ENCODE measurements at places on chromosomes 12 and 14.
A peak's percentile ranks its signal among the peaks of the same experiment; 100 is the strongest.

GRCh38 chr14:87017335-87017734, 975.6 kb downstream of the GALC start:
- DNase-seq, result no peak

- no peak for DNase-seq
These were observed 64.2 kb downstream of the PELI2 start for GRCh38 chr14:56182410-56182809.

DNA sequence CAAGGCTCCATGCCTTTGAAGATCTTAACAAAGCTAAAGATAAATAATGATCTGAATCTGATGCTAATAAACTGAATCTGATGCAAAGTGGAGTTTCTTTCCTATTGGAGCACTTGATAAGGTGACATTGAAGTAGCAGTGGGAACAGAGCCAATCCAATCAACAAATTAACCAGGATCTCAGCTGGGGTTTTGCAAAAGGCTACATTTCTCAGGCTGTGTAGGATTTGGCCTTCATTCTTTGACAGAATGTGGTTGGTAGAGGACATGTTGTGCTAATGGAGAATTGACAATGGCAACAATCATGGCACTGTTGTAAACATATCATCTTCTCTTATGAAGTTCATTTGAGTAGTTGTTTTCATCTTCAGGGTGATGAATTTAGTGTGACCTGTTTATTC, 164.9 kb downstream of the CCDC91 start:
- no peak for DNase-seq

- no peak for DNase-seq
These were observed 89.5 kb upstream of the NOVA1 start for GRCh38 chr14:26687301-26687837.

GRCh38 chr14:72742118-72742837, 151.6 kb downstream of the DPF3 start:
- no peak for DNase-seq

DNA sequence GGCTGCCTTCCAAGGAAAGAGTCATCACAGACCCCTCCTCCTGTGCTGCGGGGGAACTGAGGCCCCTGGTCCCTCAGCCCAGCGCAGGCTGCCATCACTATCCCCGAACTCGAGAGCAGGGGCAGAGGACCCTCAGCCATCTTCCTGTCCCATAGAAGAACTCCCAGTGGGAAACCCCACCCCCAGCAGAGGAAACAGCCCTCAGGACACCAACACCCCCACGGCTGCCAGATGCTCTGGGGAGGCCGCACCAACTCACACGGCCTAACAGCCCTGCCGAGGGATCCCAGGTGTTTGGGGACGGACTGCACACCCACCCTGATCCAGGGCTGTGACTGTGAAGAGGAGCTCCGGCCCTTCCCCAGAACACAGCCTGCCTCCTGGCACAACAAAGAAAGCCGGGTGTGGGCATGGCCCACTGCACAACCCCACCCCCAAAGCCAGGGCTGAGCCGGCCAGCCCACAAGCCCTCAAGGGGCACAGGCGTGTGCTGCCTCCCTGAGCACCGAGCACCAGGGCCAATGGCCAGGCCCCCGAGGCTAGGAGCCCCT, 16.3 kb upstream of the C14orf180 start:
- no peak for DNase-seq

DNA sequence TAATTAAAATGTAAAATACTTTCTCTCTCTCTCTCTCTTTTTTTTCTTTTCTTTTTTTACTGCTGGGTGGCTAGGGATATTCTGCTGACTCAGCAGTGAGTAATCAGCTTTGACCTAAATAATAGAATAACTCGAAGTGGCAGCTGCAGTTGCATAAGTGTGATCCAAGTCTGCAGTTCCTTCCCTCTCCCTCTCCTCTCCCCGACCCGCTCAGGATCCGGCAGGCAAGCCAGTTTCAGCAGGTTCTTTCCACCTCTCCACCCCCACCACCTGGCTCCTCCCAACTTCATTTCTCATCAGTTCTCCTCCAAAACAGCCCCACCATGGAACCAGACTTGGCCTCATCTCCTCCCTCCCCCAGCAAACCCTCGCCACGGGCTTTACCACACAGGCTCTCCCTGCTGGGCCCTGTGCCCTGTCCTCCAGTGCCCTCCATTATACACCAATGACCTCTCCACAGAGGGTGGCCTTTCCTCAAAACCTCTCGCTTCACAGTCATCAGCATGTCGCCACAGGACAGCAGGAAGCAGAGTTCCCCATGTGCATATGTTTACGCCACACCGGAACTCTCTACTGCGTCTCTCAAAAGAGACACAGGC, 22.4 kb downstream of the SLC7A8 start:
- DNase-seq, result no peak

GRCh38 chr12:69991690-69992288, 166.8 kb downstream of the MYRFL start:
- no peak for DNase-seq

DNA sequence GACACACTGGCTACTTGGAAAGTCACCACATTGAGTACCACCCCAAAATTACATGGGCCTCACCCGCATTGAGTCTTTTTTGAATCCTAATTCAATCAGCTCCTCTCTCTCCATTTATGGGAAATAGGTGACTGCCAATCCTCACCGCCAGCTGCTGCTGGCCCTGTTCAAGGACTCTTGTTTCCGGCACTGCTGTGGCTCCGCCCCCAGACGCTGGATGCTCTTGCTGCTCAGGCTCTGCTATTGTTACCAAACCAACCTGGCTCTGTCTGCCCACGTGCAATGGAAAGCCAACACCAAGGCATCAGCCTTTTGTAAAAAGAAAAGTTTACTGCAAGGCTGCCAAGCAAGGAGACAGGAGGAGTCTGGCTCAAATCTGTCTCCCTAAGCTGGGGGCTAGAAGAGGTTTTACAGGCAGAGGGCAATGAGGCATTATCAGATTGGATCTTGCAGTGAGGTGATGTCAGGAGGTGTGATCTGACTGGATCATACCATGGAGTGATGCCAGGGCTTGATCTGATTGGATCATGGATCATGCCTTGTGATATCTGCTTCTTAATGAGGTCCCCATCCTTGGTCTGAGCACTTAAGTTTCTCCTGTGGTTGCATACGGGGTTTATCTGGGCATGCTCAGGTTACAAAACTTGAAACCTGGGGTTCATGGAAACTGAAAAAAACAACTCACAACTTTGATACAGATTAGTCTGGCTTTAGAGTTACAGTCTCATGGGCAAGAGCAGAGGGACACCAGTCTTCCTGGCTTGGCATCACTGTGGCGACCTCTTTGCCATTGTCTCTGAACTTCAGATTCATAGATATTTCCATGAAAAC, 117.1 kb upstream of the SLC35F4 start:
- no peak for DNase-seq

GRCh38 chr12:65430571-65431306, 152.3 kb downstream of the MSRB3 start:
- no peak for DNase-seq

DNA sequence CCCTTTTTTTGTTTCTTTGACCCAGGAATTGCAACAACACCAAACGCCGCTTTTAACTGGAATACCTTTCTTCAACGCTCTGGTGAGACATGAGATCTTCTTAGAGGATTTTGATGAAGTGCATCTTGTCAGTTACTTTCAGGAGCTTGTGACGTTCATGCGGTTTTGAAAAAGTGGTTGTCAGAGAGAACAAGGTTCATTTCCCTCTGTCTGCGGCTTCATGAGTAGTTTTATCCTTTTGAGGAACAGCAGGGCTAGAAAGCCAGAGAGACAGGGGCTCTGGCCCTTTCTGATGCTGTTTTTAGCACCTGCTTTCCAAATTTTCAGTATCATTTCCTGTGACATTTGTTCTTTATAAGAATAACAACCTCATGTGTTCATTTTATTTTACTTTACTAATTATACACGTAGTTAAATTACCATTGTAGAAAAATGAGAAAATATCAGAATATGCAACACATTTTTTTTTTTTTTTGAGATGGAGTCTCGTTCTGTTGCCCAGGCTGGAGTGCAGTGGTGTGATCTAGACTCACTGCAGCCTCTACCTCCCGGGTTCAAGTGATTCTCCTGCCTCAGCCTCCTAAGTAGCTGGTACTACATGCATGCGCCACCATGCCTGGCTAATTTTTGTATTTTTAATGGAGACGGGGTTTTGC, 61.8 kb downstream of the GLT1D1 start:
- peak; percentile 69 for DNase-seq

GRCh38 chr14:31926123-31926522, 151.0 kb upstream of the ARHGAP5 start:
- peak; percentile 57 for DNase-seq

GRCh38 chr12:85405262-85405661, 125.2 kb downstream of the ALX1 start:
- no peak for DNase-seq

DNA sequence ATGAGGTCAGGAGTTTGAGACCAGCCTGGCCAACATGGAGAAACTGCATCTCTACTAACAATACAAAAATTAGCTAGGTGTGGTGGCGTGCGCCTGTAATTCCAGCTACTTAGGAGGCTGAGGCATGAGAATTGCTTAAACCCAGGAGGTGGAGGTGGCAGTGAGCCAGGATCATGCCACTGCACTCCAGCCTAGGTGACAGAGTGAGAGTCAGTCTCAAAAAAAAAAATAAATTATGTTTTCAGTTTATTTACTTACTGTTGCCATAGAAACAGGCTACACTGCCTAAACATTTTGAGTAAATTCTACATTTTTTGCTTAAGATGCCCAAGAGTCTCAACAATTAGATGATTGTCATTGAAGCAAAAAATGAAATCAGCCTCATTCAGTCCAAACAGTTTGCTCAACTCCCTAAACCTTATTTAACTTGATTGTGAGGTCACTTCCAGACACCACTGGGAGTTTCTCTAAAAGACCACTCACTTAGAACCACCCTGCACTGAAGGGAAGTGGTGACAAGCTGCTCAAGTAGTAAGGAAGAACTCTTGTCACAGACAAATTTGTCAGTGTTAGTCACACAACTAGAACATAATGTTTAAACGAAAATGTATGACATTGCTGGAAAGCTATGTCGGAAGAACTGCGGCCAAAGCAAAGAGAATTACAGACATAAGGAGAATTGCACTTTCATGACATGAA, 9.8 kb upstream of the GNPNAT1 start:
- no peak for DNase-seq

DNA sequence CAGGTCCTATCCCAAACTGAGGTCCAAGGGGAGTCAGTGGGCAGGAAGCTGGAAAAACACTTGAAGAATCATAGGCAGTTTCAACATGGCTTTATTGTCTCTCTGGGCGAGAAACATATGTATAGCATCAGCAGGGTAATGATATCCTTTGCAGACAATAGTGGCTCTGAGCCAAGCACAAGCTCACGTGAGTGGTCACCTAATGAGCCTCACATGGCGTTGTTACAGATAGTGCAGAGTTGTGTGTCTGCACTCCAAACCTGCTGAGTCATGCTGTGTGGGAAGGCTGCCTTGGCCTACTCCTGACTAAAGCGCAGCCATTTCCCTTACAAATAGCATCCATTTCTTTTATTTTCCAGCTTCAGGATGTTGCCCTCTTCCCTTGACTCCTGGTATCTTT, 105.2 kb upstream of the SYT1 start:
- DNase-seq, result no peak

DNA sequence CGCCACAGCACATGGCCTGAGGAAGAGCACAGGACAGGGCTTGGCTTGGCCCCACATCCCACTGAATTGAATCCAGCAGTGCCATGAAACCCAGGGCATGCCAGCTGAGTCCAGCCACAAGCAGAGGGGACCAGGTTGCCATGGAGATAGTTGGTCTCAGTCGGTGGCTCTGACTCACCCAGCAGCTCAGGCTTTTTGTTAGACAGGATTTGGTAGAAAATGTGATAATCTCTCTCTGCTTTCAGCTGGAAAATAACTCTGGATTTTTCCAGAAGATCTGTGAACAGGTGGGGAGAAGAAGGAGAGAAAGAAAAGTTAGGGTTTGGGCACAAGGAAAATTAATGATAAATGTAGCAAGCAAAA, 4.8 kb downstream of the MYH7 start:
- DNase-seq, result no peak

DNA sequence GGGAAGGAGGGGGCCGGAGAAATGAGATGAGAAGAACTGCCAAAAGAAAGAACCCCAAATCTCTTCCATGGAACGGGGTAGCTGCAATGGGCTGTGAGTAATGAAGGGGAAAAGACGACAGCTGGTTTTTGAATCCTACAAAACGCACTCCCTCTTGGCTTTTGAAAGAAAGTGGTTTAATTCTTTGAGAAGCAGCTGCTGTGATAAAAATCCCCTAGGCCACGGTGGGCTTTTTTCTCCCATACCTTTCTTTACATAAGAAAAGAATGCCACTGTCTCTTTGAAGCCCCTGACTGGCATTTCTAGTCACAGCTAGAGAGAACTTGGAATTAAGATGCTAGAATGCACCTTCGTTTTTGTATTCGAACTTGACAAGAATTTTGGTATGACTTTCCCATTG, 486.1 kb downstream of the GLT1D1 start:
- DNase-seq, result no peak

DNA sequence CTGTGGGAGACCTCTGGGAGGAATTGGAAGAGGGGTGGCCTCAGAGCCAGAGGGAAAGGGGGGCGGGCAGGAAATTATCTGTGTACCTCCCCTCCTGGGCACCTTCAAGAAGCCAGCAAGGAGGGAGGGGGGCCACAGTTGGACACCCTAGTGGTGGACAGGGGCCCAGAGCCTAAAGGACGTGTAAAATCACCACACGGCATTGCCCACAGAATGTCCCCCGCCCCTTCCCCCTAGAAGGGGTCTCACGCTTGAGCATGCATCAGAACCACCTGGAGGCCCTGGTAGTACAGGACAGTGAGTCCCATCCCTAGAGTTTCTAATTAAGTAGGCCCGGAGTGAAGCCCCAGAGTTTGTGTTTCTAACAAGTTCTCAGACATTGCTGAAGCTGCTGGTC, 8.2 kb downstream of the ENDOU start:
- DNase-seq, result no peak

DNA sequence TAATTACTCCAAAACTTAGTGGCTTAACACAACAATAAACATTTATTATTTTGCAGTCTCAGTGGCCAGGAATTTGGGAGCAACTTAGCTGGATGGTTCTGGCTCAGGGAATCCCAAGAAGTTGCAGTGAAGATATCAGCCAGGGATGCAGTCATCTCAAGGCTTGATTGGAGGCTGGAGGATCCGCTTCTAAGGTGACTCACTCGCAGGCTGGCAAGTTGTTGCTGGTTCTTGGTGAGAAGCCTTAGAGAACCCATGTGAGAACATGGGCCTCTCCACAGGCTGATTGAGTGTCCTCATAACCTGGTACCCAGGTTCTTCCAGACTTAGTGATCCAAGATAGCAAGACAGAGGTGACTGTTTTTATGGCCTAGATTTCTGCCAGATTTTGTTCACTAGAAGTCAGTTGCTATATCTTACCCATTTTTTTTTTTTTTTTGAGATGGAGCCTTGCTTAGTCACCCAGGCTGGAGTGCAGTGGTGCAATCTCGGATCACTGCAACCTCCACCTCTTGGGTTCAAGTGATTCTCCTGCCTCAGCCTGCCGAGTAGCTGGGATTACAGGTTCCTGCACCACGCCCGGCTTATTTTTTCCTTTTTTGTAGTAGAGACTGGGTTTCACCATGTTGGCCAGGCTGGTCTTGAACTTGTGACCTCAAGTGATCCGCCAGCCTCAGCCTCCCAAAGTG, 32.5 kb downstream of the BRMS1L start:
- no peak for DNase-seq

GRCh38 chr12:5456906-5457305, 25.0 kb downstream of the NTF3 start:
- no peak for DNase-seq

Measured in GM10248 (cell line).